ENCODE measurements at places on chromosomes 7 and 10.

DNA sequence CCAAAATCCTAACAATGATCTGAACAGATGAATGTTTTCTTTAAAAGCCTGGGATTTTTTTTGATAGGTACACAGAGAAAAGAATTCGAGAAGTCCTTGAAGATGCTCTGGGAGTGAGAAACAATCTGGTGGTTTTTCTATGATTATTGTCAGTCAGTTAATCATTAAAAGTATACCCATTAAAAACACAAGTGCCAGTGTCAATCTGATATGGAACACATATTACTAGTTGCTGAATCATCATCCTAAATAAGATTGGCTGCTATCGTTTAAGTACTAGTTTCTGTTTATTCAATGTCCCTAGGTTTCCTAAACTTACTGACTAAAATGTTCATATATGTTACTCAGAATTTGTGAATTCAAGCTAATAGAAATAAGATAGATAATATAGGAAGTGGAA, 16.1 kb downstream of the COL28A1 start:
- DNase-seq, result no peak

DNA sequence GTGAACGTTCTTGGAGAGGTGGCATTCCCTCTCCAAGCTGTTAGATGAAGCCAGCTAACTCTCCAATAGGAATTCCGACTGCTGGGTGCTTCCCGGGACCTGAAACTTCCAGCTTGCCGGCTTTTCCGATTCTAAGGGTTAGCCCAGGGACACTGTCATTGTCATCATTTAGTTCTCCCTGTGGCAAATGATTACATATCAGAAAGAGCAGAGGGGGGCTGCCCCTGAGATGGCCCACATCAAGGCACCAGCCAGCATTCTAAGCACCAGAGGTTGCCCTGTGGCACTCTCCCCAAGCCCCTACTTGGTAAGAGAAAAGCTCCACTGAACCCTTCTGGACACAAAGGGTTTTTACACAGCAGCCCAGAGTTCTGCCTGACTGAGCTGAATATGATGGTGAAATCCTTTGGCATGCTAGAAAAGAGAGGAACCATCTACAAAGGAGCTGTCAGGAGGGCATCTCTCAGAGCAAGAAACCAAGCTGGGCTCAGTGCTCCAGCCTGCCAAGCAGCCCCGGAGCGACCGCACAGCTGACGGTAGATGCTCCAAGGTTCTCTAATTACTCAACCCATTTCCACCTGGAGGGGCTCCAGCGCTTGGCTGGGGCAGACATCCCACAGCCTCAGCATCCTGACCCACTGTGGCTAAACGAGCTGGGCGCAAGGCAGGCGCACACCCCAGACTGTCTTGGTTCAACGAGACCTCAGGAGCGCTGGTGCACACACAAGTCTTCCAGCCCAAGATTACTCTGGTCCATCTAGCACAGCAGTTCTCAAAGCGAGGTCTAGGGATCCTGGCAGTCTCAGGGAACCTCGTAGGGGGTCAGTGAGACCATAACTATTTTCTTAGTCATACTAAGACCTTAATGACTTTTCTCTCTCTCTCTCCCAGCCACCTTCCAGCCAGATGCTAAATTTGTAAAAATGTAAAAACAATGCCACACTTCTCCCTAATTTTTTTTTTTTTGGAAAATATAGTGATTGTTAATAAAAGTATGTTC, 160.5 kb downstream of the GFRA1 start:
- DNase-seq, result no peak

DNA sequence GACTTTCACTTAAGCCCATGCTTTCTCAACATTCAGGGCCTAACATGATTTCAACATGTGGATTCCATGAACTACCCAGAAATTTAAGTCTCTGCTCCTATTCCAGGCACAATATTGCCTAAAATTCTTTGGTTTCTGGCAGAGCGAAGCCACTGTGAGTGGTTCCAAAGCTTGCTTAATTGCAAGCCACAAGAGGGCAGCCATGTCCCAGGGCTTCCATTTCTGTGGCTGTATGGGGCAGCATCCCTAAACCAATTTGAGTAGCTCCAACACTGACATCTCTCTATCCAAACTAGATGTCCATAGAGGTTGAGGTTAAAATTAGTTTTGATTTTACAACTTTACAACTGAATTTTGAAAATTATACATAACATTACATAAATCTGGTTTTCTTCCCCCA, 56.3 kb upstream of the MDFIC start:
- DNase-seq, result no peak

GRCh38 chr7:70525991-70526390, 606.0 kb upstream of the GALNT17 start:
- DNase-seq, result no peak

GRCh38 chr7:76356823-76357222, 2.0 kb downstream of the YWHAG start:
- no peak for DNase-seq

DNA sequence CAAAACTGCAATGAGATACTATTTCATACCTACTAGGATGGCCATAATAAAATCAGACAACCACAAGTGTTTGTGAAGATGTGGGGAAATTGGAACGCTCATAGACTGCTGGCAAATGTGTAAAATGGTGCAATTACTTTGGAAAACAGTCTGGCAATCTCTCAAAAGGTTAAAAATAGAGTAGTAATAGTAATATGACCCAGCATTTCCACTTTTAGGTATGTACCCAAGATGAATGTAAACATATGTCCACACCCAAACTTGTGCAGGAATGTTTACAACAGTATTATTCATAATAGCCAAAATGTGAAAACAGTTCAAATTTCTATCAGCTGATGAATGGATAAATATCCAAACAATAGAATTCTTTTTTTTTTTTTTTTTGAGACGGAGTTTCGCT, 731.6 kb upstream of the ANKRD30A start:
- no peak for DNase-seq

- no peak for DNase-seq
Measured at GRCh38 chr7:9983048-9983447, 990.6 kb upstream of the PHF14 start.

- no peak for DNase-seq
Measured at GRCh38 chr10:122486406-122487080, 25.2 kb downstream of the HTRA1 start.

- no peak for DNase-seq
Measured at GRCh38 chr7:46741938-46742540, 821.0 kb upstream of the IGFBP3 start.

DNA sequence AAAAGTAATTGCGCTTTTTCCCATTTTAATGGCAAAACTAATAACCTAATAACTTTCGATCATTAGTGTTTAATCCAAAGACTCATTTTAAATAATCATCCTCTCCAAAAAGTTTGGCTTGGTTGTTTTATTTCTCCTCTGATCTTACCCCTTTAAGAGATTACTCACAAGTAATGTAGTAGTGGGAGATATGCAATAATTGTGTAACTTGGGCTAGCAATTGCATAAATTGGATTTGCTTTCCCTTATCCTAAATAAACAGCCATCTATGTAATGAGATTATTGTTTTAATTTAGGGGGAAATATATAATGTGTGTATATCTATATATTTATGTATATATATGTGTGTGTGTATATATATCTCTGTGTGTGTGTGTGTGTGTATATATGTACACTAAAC, 82.5 kb downstream of the RNLS start:
- no peak for DNase-seq

DNA sequence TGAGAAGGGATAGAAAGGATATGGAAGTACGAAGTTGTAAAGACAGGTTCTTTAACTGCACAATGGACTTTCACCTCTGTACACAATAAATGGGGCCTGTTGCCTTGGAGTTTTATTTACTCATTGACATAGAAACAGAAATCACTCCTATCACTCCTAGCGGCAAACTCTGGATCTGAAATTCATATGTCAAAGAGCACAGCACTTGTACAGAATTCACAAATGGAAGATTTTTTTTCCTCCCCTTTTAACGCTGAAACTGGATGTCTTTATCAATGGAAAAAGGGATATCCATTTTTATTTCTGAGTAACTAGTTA, 18.2 kb downstream of the NT5C3A start:
- DNase-seq, result no peak

- DNase-seq, result no peak
Measured at GRCh38 chr10:16570731-16571130, 49.1 kb upstream of the C1QL3 start.

- no peak for DNase-seq
Measured at GRCh38 chr7:43645699-43646226, 62.9 kb downstream of the STK17A start.

DNA sequence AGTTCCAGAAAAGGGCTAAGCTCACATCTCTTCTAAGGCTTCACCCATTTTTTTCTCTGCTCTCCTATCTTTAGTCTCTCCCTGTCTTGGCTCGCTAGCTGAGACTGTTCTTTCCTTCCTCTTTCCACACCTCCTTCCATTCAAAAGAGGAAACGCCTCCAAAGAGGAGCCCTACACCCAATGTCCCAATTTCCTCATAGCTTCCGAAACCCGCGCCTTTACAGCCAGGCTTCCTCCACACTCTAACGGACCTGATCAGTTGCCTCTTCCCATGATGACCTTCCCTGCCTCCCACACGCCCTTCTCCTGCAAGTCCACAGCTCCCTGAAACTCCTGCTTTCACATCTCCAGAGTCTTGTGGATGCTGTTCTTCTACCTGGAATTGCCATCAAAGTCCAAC, 71.7 kb downstream of the COBL start:
- no peak for DNase-seq

GRCh38 chr10:88291289-88292184, 291.6 kb downstream of the RNLS start:
- no peak for DNase-seq

- DNase-seq, result no peak
Measured at GRCh38 chr7:158278745-158279320, 308.8 kb downstream of the PTPRN2 start.

DNA sequence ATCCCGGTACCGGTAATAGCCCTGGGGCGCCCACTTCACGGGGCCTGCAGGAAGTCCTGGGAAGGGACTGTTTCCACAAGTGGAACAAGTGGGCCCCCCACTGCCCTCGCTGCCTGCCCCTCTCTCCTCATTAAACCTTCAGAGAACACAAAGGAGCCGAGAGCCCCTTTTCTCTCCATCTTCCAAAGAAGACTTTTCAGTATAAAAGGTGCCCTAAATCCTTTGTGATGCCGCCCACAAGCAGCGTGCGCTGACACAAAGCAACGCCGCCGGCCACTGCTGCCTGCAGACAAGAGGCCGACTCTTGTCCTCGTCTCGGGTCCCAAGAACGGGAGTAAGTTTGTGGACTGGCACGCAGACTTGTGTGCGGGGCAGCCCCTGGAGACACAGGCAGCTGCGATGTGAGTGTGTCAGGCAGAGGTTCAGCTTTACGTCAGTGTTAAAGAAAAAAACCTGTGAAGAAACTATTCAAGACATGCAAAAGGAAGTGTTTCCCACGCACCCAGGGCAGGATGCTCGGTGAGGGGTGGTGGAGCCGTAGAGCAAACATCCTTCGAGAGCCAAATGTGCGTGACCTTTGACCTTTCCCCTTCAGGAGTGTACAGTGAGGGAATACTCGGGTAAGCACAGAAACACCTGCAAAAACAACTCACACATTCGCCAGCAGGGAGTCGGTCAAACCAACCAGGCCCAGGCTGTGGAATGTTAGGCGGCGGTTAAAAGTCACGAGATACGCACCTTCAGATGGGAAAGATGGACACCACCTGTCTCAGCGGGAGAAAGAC, 118.2 kb downstream of the VIPR2 start:
- DNase-seq, result no peak

GRCh38 chr7:21131897-21132296, 296.0 kb upstream of the SP4 start:
- no peak for DNase-seq

- DNase-seq, result no peak
Measured at GRCh38 chr7:114879554-114879953, 42.3 kb upstream of the MDFIC start.

GRCh38 chr10:12350167-12350872, 973 bp downstream of the CAMK1D start:
- no peak for DNase-seq

- DNase-seq, result no peak
Measured at GRCh38 chr10:100306861-100307260, 20.4 kb upstream of the BLOC1S2 start.

- DNase-seq, result no peak
Measured at GRCh38 chr10:49567810-49568209, 28.9 kb upstream of the ERCC6 start.

- no peak for DNase-seq
Measured at GRCh38 chr10:63661347-63661746, 140.1 kb downstream of the REEP3 start.

- DNase-seq, result no peak
Measured at GRCh38 chr7:30896783-30897637, 14.6 kb upstream of the AQP1 start.

GRCh38 chr7:85602196-85602595, 415.3 kb upstream of the SEMA3D start:
- no peak for DNase-seq

Measured in kidney epithelial cell (primary cell).